Esophagus squamous epithelium (tissue), 5 donors: ENCODE measurements at places on chromosomes 7 and 10. TPM values are rescaled to one million over a fixed set of nuclear protein-coding genes. Genes with fewer than 3 reads are reported as not detected.

- DNase-seq = no peak
These were observed 48.5 kb downstream of the PDIA4 start for GRCh38 chr7:148979827-148980226.

DNA sequence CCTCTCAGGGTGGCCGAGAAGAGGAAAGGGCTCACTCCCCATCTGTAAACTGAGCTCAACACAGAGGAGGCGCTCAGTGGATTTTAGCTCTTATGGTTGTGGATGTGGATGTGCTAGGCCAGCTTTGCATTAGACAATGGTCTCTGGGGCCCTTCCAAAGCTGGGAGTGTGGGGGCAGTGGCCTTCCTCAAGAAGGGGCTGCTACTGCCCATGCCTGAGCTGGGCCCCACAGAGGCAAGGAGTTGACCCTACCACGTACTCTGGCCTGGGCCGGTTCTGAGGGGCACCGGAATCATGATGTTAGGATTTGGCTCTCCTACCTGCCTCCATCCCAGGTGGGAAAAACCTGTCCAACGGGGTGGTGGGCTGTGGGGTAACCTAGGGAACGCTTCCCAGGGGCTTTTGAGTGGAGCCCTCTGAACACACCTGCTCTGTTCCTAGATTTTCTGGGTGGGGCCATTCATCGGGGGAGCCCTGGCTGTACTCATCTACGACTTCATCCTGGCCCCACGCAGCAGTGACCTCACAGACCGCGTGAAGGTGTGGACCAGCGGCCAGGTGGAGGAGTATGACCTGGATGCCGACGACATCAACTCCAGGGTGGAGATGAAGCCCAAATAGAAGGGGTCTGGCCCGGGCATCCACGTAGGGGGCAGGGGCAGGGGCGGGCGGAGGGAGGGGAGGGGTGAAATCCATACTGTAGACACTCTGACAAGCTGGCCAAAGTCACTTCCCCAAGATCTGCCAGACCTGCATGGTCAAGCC is 11.5 kb downstream of the AQP1 start:
- no peak for DNase-seq

GRCh38 chr7:112933598-112933997 is 143.4 kb upstream of the TMEM168 start:
- no peak for DNase-seq

Gene ALOX5
- total RNA-seq = 10.6 TPM

DNA sequence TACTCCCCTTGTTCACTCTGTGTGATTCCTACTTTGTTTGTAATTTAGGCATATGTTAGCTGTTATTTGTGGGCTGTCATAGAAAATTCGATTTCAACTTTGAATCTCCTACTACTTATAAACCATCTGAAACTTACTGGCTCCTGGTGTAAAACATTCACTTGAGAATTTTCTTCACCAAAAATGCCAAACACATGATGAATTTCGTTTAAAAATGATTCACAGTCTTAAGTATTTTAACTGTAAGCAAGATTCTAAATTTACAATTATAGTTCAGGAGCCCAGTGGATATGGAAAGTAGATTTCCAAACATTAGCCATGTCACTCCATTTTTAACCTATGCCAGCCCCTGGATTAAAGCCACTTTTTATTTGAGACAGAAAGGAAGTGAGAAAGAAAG is 3.1 kb downstream of the CPED1 start:
- no peak for DNase-seq

DNA sequence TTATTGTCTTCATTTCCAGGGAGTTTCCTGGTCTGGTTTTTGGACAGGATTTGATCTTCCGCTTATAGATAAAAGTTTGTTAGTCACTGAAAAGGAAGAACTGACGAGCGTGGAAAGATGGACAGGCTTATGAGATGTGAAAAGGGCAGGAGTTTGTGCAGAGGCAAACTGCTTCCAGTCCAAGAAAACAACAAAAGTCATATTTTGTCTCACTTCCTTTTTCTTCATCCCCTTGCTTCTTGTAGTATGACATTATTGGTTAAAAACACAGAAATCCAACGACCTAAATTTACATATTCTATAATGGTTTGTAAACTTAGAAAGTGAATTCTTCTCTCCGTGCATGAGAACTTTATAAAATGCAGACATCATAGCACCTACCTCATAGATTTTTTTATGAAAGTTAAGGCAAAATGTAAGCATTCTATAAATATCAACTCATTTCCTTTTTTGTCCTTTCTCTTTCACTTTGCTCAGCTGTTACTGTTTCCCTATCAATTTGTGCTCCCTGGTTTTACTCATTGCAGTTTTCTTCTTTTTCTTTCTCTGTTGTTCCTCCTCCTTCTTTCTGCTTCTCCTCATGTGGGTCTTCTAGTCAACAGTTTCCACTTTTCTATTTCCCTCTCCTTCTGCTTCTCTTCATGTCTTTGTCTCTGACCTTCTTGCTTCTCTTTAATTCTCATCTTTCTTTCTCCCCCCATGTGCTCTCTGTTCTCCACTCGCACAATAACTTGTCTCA is 370.2 kb downstream of the ARL4A start:
- no peak for DNase-seq

Gene GTPBP10
- total RNA-seq = 12.6 TPM

GRCh38 chr10:119595134-119595675 is 1.6 kb downstream of the TIAL1 start:
- DNase-seq = no peak

DNA sequence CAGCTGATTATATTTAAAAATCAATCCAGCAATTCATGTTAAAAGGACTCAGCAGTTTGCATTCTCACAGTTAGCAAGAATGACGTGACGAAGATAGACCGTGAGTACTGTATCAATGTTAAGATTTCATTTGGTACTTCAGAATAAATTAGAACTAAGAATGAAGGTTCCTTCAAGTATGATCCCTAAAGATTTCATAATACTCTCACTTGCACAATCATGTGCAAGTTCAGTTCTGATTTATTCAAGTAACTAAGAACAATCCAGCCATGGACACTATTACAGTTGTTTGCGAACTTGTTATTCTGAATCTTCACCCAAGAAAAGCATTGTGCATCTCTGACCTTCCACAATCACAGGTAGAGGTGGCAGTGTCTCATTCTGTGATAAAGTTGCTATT is 7.7 kb downstream of the RHEB start:
- no peak for DNase-seq

DNA sequence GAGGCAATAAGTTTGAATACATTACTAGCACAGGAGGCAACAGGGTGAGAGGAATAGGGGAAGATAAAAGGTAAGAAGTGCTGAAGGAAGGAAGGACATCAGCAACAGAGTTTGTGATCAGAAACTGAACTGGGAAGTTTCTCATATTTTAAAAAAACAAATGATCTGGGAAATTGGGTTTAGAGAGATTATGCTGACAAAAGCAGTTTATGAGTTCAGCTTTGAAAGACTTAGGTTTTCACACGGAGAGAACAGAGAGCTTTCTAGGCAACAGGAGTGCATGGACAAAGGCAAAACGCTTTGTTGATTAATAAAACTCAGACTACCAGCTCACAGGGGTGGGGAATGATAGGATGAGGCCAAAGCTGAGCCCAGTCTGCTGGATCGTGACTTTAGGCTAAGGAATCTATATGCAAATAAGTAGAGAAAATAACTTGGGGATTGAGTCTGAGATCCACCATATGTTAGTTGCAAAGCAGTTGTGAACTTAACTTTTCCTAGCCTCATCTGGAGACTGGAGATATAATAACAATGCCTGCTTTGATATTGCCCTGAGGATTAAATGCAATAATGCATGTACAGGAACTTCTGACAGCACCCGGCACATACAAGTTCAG is 4.2 kb downstream of the OSBPL3 start:
- DNase-seq = no peak

GRCh38 chr10:79293841-79294581 is 53.3 kb upstream of the PPIF start:
- no peak for DNase-seq

Gene CLDN4
- total RNA-seq = 193 TPM

DNA sequence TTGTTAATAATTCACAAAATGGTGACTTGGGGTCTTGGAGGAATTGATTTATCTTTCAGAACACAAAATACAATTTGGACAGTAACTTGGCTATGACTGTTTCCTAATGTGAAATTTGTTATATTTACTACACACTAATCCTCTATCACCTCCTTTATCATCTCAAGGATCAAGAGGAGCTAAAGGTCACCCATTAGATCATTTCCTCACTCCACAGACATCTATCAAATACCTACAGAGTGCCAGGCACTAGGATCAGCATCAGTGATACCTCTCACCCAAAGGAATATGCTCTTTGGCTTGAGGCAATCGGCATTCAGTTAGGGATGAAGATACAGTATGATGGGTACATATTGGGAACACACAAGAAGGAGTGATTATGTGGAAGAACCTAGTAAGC is 132.1 kb downstream of the INHBA start:
- no peak for DNase-seq

GRCh38 chr10:111087331-111087756 is 10.5 kb downstream of the ADRA2A start:
- no peak for DNase-seq

- no peak for DNase-seq
These were observed 72.0 kb upstream of the ANK3 start for GRCh38 chr10:60461688-60462087.

Gene EPO
- total RNA-seq = not detected

GRCh38 chr7:29337546-29338116 is 143.1 kb downstream of the CHN2 start:
- no peak for DNase-seq

Gene TCAF2
- 15.3 TPM for total RNA-seq

Gene SLC26A3
- total RNA-seq = not detected

GRCh38 chr7:55493408-55493807 is 78.9 kb downstream of the VOPP1 start:
- no peak for DNase-seq

- DNase-seq = no peak
These were observed 2.9 kb downstream of the SFXN4 start for GRCh38 chr10:119162452-119163092.

GRCh38 chr7:157641866-157642265 is 305.1 kb downstream of the DNAJB6 start:
- DNase-seq = no peak

- DNase-seq = no peak
These were observed 32.1 kb upstream of the CHST15 start for GRCh38 chr10:124125305-124126116.
